Activated gamma-delta T cell treated with anti-CD3 and anti-CD28 coated beads, Interleukin-2, amount 50 U/mL, for 16 hours (primary cell): ENCODE measurements at places on chromosomes 6 and 20.
A peak's percentile ranks its signal among the peaks of the same experiment; 100 is the strongest.

GRCh38 chr20:51766994-51767866 lies 960 bp downstream of the ATP9A start:
- peak; percentile 24 for DNase-seq

DNA sequence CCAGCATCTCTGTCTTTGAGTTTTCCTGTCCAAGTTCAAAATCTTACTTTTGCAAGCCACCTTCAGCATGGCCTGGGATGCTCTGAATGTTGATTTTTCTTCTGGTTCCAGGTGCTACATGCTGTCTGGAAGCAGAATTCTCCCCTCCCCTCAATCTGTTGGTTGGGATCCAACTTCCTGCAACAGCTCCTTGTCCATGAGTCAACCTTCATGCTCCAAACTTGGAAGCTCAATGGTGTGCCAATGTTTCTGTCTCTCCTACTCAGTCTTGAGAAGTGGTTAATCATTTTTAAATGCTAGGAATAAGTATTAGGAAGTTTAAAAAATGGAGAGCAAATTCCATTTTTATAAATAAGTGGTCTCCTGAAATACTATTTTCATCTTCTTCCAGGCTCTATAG lies 33.2 kb upstream of the PLEKHG1 start:
- DNase-seq = no peak

GRCh38 chr20:63579017-63579694 lies 5.1 kb upstream of the HELZ2 start:
- no peak for DNase-seq

DNA sequence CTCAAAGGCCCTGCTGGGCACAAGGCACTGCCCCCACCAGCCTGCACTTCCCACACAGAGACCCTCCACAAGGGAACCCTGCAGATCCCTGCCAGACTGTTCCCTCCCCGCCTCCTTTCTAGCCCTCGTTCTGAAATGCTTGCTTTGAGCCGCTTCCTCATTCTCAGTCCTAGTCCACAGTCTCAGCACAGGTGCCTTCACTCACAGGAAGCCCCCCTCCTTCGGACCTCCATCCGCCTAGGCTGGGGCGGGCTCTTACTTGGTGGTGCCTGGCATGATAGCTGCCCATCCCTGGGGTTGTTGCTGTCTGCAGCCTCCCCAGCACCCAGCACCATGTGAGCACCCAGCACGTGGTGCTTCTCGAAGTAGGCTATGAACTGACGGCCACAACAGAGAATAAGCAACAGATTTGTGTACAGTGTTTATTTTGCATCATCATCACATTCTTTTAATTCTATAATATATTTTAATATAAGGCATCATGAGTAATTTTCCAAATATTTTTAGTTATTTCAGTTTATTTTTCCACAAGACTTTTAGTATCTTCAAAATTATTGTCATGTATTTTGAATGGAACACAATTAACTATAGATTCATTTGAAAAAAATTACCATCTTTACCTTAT lies 12.3 kb downstream of the CST5 start:
- no peak for DNase-seq

- DNase-seq = no peak
Measured at GRCh38 chr6:131840936-131841583, 33.2 kb downstream of the ENPP1 start.

DNA sequence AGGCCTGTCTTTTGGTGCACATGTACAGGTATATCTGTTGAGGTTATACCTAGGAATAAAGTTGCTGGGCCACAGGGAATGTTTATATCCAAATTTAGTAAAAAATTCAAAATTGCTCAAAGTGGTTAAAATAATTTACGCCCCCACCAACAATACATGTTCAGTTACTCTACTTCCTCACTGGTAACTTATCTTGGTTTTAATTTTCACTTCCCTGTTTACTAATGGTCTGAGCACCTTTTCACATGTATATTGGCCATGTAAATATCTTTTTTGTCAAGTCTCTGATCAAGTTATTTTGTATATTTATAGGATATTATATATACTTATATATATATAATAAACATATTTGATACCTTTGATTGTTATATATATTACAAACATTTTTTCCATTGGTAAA lies 9.7 kb downstream of the PDE7B start:
- no peak for DNase-seq

GRCh38 chr6:139376017-139376330 lies 1.5 kb upstream of the CITED2 start:
- no peak for DNase-seq

DNA sequence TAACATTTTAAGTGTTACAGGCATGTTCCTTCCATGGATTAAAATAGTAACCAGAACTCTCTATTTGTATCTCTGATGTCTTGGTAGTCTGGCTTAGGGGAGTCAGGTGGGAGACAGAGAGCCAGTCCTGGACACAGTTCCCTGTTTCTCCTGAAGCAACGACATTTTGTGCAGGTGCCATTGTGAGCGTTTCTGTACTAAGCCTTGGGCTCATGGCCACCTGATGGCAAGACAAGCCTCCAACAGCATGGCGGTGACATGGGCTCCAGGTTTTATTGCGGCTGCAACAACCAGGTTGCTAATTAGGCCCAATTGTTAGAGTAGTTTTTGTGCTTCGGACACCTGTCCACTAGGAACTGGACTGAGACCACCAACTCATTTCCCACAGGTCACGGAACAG lies 105.3 kb downstream of the PRDM13 start:
- no peak for DNase-seq

DNA sequence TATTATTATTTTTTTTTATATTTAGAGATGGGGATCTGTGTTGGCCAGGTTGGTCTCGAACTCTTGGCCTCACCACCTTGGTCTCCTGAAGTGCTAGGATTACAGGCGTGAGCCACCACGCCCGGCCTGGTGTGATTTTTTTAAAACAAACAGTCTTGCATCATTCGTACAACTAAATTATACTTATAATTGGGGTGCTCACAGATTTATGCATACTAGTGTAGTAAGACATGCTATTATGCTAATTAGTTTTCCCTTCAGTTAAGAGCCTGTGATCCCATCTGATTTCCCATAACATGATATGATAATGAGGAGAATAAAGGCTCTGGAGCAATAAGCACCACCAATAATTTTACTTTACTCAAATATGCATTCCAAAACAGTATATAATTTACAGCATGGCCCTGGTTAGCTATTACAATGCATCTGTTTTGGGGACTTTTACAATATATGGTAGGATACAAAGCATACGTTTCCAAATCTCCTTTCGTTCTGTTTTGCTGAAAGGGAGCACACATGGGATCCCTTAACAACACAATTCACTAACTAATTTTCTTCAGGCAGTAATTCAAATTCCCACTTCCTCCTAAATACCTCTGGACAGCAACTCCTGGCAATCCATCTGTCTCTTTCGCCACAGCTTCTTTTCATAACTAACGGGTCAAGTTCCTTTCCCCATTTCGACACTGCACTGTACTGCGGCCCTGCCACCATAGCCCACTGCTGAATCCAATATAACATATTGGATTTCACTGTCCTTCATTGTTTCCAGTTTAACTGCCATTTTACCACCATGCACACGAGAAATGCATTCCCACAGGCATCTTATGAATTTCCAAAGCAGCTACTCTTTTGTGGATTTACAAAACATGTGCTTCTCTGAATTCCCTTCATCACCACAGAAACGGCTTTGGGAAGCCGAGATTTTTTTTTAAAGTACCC lies 1.7 kb downstream of the NUDT3 start:
- DNase-seq = no peak

DNA sequence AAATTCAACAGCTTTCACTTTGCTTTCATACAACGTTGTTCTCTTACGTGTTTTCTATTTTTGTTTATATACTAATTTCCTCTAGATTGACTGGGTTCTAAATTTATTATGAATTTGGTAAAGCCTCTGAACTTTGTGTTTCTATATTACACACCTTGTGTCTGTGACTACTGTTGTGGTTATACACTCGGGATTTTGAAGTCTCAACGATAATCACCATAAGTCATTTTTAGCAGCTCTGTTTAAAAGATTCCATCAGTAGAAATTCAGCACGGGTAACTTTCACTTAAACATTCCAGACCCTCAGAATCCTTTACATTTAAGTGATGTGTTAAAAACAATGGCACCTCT lies 31.8 kb upstream of the HBS1L start:
- DNase-seq = no peak

- DNase-seq = no peak
Measured at GRCh38 chr6:134457941-134458340, 140.0 kb upstream of the SGK1 start.

DNA sequence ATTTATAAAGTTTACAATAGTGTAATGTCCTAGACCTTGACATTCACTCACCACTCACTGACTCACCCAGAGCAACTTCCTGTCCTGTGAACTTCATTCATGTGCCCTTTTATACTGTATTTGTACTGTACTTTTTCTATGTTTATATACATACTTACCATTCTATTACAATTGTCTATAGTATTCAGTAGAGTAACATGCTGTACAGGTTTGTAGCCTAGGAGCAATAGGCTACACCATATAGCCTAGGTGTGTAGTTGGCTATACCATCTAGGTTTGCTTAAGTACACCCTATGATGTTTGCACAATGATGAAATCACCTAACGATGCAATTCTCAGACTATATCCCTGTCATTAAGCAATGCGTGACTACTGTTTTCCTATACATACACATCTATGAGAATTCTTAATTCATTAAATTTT lies 17.5 kb downstream of the EDEM2 start:
- no peak for DNase-seq

- no peak for DNase-seq
Measured at GRCh38 chr6:17940151-17940792, 47.2 kb downstream of the KIF13A start.

DNA sequence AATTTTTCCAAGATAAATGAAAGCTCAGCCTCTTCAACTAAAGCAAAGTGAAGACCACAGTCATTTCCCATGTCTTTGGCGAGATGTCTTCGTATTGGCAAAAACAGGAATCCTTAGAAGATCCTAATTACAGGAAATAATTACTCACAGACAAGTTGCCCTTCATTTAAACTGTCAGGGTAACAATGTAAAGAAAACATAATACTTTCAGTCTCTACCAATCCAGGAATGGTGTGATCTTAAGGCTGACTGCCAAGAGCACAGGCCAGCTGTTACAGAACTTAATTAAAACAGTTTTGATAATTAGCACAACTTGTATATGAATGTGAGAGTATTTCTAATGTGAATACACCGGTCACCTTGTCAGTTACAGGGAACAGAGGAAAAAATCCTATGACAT lies 292.2 kb downstream of the PACRG start:
- DNase-seq = no peak

- no peak for DNase-seq
Measured at GRCh38 chr6:18171871-18172270, 16.6 kb downstream of the KDM1B start.

GRCh38 chr6:44002067-44002592 lies 125.1 kb downstream of the MRPL14 start:
- DNase-seq = no peak

DNA sequence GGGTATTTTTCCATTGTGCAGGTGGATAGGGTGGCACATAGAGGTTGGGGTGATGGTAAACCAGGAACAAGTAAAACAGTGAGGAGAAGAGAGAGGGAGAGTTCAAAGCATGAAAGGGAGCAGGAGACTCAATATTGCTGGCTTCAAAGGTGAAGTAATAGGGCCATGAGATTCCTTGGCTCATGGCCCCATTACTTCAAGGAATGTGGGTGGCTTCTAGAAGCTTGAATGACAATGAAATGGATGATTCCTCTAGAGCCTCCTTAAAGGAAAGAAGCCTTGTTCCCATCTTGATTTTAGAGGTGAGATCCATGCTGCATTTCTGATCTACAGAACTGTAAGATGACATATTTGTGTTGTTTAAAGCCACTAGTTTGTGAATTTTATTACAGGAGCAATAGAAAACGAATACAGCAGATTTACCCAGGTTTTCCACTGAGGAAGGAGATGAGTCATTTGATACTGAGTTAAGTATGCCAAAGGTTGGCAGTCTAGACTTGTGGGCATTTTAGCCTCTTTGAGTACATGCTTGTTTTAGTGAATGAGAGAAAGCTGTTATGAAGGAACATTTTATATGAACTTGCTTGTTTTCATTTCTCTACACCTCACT lies 110.4 kb downstream of the PLCB4 start:
- no peak for DNase-seq

GRCh38 chr6:34484899-34485298 lies 19.0 kb downstream of the PACSIN1 start:
- DNase-seq = peak; percentile 66

GRCh38 chr6:34274129-34274528 lies 25.3 kb upstream of the SMIM29 start:
- no peak for DNase-seq

GRCh38 chr6:80676386-80676785 lies 569.9 kb downstream of the BCKDHB start:
- DNase-seq = no peak

- DNase-seq = no peak
Measured at GRCh38 chr6:152173321-152173720, 365.8 kb downstream of the ESR1 start.

DNA sequence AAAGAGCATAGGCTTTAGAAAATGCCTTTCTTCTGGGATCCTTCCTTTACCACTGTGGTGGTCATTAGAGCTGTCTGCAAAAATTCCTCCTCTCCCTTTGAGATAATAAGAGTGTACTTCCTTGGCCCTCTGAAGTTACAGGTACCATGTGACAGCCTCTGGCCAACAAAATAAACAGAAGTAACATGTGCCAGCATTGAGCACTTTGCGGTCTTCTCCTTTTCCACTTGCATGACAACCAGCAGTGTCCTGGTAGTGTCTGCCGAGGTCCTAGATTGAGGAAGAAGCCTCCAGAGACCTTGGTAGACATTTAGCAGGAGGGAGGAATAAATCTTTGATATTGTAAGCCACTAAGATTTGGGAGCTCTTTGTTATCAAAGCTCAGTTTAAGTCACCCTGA lies 87.5 kb upstream of the ARID1B start:
- DNase-seq = no peak

- no peak for DNase-seq
Measured at GRCh38 chr6:10412461-10413261, 2.2 kb downstream of the TFAP2A start.

- no peak for DNase-seq
Measured at GRCh38 chr6:43943099-43943766, 173.2 kb downstream of the VEGFA start.

GRCh38 chr20:37915800-37916570 lies 13.1 kb downstream of the VSTM2L start:
- no peak for DNase-seq

GRCh38 chr6:25138934-25139415 lies 140.2 kb upstream of the CARMIL1 start:
- no peak for DNase-seq

- DNase-seq = no peak
Measured at GRCh38 chr6:167543602-167544497, 219.0 kb downstream of the TTLL2 start.

DNA sequence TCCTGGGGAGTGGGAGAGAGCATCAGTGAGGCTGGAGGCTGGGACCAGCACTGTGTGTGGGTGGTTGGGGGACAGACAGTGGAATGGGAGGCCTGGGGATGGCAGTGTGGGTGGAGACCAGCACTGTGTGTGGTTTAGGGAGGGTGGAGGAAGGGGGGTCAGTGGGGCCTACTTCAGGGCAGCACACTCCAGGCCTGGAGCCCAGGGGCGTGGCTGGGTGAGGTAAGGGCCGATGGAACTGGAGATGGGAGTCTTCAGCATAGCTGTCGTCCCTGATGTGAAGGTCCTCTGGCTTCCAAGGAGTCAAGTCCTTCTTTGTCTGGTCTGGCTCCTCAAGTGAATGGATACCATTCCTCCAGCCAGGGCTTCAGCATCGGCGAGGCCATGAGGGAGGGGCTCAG lies 18.6 kb downstream of the KCNK17 start:
- DNase-seq = no peak

GRCh38 chr6:143441010-143441409 lies 9.5 kb downstream of the ADAT2 start:
- DNase-seq = no peak
